ENCODE measurements at places on chromosomes 16 and 17.
A peak's percentile ranks its signal among the peaks of the same experiment; 100 is the strongest.

- no peaks in the 10 kb centered on the region for H3K27me3 ChIP-seq
- H3K4me1 ChIP-seq, result no peaks in the 10 kb centered on the region
- H3K4me3 ChIP-seq, result no peak overlapping the region
- H3K27ac ChIP-seq, result no peak overlapping the region
These were observed 124.4 kb downstream of the SPACA3 start for GRCh38 chr17:33116021-33116551.

- no peak overlapping the region for H3K4me3 ChIP-seq
- no peak for DNase-seq
- H3K4me1 ChIP-seq, result no peaks in the 10 kb centered on the region
- no peaks in the 10 kb centered on the region for H3K36me3 ChIP-seq
- H3K27me3 ChIP-seq, result no peaks in the 10 kb centered on the region
These were observed 10.4 kb downstream of the CHD9NB start for GRCh38 chr16:53042235-53042701.

GRCh38 chr16:84218956-84219355 is 20.9 kb downstream of the KCNG4 start:
- no peaks in the 10 kb centered on the region for H3K4me1 ChIP-seq
- H3K27ac ChIP-seq, result no peak overlapping the region
- no peak overlapping the region for H3K4me3 ChIP-seq
- no peak for DNase-seq

DNA sequence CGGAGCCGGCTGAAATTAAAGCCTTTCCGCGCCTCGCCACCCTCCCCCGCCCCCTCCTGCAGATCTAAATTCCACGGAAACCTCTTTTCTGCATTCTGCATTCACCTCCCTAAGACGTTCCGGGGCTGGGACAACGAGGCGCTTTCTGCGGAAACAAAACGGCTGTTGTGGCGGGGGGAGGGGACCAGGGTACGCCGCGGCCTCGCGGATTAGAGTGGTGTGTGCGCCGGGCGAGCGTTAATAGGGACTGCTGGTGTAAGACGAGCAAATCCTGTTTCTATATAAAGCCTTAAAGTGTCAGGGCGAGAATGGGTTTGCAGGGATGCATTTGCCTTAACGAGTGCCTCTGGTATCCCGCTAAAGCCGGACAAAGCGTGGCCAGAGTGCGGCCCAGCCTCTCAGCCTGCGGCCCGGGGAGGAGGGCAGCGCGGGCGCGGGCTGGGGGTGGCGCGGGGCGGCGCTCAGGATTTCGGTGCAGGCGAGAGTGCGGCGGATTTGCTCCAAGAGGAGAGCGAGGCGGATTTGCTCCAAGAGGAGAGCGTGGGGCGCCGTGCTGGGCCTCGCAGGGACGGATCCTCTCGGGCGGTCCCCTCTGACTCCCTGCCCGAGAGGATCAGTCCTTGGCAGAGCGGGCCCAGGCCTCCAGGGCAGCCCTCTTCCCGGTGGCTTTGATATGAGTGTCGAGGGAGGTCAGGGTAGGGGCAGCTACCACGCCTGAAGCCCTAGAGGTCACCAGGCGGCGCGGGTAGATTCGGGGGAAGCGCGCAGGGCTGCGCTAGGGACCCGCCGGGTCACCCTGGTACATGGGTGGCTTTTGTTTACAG is 5.1 kb downstream of the BAHCC1 start:
- peaks cover 8% of the 10 kb centered on the region for H3K4me1 ChIP-seq
- peak overlapping the region; percentile 95 for H3K27ac ChIP-seq
- H3K27me3 ChIP-seq, result no peaks in the 10 kb centered on the region
- H3K36me3 ChIP-seq, result no peaks in the 10 kb centered on the region

- H3K27ac ChIP-seq, result no peak overlapping the region
- H3K36me3 ChIP-seq, result no peaks in the 10 kb centered on the region
- no peaks in the 10 kb centered on the region for H3K4me1 ChIP-seq
- no peak for DNase-seq
- no peak overlapping the region for H3K4me3 ChIP-seq
- peaks cover 70% of the 10 kb centered on the region for H3K27me3 ChIP-seq
These were observed 13.9 kb upstream of the OR1F1 start for GRCh38 chr16:3173892-3174617.

Measured in Peyer's patch (tissue), 4 donors.